ENCODE measurements at places on chromosomes 3 and 15.

GRCh38 chr3:46095307-46095706 lies 68.0 kb upstream of the XCR1 start:
- DNase-seq, result no peak

DNA sequence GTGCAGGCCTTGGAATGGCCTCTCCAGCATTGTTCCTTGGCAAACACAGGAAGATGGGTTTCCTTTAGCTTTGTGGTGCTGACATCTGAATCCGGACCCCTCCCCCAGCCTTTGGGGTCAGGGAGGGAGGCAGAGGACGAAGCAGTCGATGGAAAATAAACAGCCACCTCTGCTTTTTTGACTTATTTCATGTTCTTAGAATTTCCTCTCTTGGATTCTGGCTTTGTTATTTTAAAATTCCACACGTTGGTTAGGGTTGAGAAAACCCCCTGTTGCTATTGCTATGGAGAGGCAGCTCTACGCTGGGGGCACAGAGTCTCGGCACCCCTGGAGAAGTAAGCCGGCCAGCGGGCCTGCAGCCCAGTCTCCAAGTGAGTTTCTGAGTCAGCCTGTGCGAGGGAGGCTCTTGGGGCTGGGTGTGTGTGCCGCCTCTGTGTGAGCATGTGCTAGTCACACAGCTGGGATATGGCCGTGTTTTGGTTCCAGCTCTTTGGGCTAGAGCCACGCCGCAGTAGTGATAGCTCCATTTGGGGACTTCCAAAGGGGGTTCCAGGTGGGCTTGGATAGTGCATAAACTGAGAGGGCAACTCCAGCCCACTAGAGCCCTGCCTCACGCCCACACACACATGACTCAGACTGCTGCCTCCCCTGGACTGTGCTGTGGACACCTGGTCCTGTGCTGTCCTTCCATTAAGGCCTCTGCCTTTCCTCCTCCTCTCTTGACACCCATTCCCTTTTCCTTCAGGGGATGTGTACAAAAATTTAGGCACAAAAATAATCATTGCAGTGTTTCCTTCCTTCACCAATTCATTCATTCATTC lies 58.8 kb downstream of the AMOTL2 start:
- DNase-seq, result no peak

- no peak for DNase-seq
Observed at GRCh38 chr3:46087871-46088270, 60.6 kb upstream of the XCR1 start.

DNA sequence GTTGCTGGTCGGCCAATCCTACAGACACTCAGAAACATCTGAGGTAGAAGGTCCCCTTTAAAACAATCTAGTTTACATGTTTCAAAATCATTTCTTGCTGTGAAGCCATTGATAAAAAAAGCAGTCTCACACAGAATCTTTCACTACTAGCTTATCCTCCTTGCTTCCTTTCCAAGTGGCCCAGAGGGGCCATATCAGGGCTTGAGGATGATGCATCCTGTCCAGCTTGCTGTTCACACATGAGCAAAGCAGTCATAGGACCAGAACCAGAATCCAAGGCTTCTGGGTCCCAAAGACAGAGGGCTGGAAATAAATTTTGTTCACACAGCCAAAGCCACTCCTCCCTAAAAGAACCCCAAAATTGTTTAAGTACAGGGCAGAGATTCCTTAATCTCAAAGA lies 9.2 kb upstream of the LYZL4 start:
- no peak for DNase-seq

- no peak for DNase-seq
Observed at GRCh38 chr15:64246364-64247189, 83.8 kb upstream of the PPIB start.

GRCh38 chr3:176994891-176995781 lies 202.1 kb downstream of the TBL1XR1 start:
- no peak for DNase-seq

DNA sequence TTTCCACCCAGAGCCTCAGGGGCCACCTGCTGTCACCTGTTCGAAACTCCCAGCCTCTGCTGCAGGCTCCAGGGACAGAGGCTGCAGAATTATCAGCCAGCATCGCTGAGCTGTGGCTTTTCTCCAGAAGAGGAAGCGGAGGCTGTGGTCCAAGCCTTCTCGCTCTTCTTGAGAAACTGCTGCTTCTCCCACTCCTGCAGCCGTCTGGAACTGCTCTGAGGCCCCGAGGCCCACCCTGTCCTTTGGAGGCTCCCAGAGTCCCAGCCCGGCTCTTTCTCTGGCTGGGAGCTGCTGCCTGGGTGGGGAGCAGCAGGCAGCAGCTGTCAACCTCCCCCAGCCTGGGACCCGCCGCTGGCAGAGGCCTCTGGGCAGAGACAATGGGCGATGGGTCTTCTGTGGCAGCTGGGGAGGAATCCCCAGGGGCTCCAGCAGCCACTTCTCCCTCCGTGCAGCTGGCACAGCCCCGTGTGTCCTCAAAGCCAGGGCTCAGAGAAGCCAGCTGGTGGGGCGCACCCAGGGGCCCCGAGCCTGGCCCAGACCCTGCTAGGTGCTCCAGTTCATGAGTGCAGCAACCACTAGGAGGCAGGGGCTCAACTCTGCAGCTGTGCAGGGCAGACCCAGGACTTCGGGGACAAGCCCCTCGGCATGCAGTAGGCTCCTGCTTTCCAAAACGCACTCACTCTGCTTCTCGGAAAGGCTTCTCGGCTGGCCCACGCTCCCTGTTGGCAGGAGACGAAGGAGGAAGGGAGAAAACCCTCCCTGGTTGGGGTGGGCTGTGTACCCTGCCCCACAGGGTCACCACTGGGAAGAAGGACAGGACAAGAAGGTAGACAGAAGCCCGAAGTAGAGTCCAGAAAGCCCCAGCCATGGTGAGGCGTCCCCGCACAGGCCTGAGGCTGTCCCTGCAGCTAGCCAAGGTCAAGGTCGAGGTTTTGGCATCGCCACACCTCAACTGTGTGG lies 49.9 kb upstream of the FURIN start:
- DNase-seq, result peak; percentile 7

- no peak for DNase-seq
Observed at GRCh38 chr15:69855258-69856000, 242.3 kb downstream of the TLE3 start.

GRCh38 chr3:46477756-46478155 lies 13.1 kb upstream of the LTF start:
- DNase-seq, result no peak

GRCh38 chr3:20236603-20237002 lies 50.6 kb upstream of the SGO1 start:
- DNase-seq, result no peak

DNA sequence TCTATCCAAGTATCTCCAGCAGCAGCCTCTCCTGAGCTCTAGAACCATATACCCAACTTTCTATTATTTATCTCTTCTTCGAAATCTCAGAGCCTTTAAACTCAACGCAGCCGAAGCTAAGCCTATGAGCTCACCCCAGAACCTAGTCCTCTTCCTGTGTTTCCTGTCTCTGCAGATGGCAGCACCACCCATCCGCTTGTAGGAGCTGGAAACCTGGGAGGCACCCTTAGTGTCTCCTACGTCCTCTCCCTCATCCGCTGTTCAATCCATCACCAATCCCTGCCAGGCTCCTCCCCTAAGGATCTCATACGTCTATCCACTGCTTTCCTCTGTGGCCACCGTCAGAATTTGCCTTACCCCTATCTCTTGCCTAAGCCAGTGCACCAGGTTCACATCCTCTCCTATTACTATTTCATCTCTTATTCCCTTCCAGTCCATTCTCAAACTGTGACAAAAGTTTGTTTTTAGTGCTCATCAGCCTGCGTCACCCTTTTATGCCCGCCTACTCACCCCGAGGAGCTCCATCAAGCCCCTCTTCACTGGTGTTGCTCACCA lies 9.6 kb downstream of the VGLL4 start:
- no peak for DNase-seq

- DNase-seq, result no peak
Observed at GRCh38 chr3:28109829-28110228, 131.6 kb upstream of the CMC1 start.

GRCh38 chr3:60313951-60314461 lies 937.2 kb downstream of the FHIT start:
- DNase-seq, result no peak

GRCh38 chr15:39323706-39324105 lies 257.2 kb upstream of the THBS1 start:
- DNase-seq, result no peak

- no peak for DNase-seq
Observed at GRCh38 chr3:64368257-64369020, 143.2 kb upstream of the PRICKLE2 start.

- DNase-seq, result no peak
Observed at GRCh38 chr3:177547711-177548350, 350.5 kb upstream of the TBL1XR1 start.

GRCh38 chr3:17639765-17640164 lies 102.7 kb downstream of the TBC1D5 start:
- DNase-seq, result no peak

- no peak for DNase-seq
Observed at GRCh38 chr3:35296533-35296932, 342.8 kb upstream of the ARPP21 start.

Data from activated naive CD4-positive, alpha-beta T cell (primary cell).